ENCODE measurements at places on chromosomes 7 and 10.

GRCh38 chr10:50362547-50363125 lies 111.3 kb upstream of the ASAH2 start:
- no peak for DNase-seq

DNA sequence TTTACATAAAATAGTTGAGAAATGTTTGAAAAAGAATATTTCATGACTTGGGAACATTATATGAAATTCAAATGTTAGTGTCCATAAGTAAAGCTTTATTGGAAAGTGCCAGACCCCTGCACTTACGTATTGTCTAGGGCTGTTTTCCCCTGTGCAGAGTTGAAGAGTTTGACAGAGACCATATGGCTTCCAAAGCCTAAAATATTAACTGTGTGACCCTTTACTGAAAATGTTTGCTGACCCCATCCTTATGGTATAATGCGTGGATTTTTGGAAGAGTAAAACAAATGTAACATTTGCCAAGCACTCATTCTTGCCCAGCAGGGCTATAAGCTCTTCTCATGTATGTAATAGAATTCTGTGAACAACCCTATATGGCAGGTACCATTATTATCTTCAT lies 40.1 kb upstream of the RAB18 start:
- no peak for DNase-seq

DNA sequence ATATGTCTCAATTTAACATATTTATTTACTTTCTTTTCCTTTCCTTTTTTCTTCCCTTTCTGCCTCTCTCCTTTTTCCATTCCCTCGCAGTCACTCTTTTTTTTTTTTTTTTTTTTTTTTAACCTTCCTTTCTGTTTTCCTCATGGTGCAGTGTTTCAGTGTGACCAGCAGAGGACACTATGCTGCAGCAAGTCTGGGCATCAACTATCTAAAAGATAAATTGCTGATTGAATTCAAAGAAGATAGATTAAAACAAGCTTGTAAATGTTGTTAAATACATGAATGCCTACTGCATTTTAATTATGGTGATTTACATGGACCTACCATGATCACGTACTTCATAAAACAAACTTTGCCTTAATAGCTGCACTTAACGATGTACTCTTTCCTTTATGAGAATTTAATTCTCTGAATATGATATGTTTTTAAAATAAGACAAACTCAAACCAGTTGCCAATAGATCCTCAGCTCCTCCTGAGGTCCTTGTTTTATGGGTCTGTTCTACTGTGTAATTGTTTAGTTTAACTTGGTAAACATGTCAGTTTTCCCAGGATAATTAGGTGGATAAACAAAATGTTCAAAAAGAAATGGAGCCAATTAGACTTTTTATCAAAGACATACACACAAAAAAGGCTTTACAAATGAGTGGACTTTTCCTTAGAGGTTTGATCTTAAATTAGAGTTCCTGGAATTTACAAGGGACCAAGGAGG lies 101.0 kb upstream of the AGR3 start:
- DNase-seq, result no peak

- no peak for DNase-seq
Observed at GRCh38 chr10:131825960-131826650, 74.7 kb upstream of the PPP2R2D start.

DNA sequence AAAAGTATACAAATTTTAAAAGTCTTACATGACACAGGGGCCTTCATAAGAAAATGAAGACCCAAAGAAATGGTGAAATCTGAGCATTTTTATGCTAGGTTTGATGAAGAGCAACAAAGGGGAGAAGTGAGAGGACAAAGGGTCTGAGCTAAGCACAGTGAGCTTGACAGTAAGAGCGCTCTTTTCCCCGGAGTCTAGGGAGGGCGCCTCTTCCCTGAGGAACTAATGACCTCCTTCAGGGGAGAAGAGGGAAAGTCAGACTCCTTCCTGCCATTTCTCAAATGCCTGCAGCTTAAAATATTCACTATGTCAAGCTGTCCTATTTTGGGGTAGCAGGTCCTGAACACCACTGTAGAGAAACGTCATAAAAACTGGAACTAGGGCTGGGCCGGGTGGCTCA lies 18.1 kb upstream of the PAXIP1 start:
- DNase-seq, result no peak

DNA sequence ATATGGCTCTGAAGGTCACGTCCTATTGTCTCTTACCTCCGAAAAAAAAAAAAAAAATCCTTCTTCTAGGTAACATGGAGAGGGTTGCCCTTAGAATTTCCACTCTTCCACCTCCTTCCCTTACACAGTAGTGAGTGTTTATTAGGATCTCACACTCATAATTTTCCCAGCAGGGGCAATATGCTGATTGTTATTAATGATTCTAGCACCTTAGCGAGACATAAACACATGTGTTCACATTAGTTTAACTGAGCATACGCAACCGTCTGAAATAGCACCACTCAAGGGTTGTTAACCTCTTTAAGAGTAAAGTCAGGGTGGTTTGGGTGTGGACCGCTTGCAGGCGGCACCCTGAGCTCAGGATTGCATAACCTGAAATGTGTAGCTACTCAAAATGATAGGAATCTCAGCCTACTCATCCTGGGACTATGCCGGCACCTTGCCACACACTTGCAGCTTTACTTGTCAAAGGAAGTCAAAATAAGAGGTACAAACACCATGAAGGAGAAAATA lies 52.2 kb downstream of the CPEB3 start:
- DNase-seq, result no peak

DNA sequence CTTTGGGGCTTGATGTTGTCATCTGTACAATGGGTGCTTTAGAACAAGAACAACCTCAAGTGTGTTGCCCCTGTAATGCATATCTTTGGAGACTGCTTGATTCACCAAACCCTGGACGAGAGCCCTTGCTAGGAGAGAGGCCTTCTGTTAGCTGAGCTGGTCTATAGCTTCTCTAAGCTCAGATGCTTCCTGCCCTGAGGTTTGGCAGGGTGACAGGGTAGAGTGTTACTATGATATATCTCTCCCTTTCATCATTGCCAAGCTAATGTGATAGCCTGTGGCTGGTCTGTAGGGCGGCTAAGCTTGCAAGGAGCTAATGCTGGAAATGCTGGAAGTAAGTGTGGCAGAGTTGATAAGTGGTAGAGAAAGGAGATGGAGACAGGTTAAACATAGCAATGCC lies 364.1 kb downstream of the RPS24 start:
- no peak for DNase-seq

GRCh38 chr10:35447693-35448407 lies 111.5 kb downstream of the CCNY start:
- no peak for DNase-seq

- DNase-seq, result no peak
Observed at GRCh38 chr7:68511281-68511680, 1087.0 kb upstream of the AUTS2 start.

DNA sequence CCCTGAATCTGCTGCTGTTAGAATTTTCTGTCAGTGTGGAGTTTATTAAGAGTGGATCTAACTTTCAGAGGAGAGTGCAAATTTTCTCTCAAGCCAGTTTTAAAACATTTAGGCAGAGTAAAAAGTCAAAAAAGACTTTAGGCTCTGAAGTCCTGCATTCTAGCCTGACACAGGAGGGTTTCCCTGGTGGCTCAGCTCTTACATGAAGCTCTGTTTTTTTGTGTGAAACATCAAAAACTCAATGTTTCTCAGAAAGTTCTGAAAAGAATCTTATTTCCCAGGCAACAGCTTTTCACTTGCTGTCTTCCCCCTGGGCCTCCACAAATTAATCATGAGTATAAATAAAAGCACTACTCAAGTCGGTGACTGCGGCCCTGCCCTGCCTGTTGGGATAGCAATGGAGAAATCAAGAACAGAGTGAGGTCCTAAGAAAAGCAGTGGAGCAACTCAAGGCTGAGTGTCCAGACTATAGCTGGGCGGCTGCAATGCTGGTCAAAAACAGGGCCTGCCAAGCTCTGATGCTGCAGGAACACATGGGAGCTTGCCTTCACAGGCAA lies 22.3 kb upstream of the WDR11 start:
- no peak for DNase-seq

GRCh38 chr10:8150401-8150905 lies 96.0 kb downstream of the GATA3 start:
- no peak for DNase-seq

DNA sequence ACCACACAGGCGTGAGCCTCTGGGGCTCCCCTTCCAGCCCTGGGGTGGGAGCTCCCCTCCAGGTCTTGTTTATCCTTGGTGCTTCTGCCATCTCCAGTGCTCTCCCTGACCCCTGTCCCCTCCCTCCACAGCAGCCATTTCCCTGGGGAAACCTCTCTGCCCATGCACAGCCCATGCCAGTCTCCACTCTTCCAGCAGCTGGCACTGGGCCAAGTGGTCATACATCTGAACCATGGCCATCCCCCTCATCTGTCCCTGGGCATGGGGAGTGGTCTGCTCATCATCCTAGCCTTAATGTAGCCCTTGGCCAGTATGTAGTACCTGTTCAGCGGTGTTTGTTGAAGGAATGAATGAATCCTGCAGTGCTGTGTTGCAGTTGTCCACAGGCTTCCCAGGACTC lies 172.4 kb upstream of the ZNF32 start:
- DNase-seq, result no peak

DNA sequence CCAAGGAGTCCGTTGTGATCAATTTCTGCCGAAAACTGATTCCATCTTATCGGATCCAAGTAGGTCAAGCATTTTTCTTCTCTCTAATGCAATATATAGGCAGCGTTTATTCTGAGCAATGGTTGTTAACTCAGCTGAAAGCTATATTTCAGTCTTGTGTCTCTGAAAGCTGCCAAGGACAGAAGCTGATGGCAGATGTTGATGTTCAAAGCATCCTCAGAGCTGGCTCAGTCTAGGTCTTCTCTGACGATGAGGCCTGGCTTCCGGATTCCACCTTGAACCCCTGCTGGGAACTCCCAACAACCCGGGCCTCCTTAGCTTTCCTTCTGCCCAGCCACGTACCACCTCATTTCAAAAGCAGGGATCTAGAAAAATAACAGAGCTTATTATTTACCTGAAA lies 863.6 kb downstream of the NRG3 start:
- DNase-seq, result no peak

- no peak for DNase-seq
Observed at GRCh38 chr10:127142856-127143255, 53.5 kb downstream of the INSYN2A start.

DNA sequence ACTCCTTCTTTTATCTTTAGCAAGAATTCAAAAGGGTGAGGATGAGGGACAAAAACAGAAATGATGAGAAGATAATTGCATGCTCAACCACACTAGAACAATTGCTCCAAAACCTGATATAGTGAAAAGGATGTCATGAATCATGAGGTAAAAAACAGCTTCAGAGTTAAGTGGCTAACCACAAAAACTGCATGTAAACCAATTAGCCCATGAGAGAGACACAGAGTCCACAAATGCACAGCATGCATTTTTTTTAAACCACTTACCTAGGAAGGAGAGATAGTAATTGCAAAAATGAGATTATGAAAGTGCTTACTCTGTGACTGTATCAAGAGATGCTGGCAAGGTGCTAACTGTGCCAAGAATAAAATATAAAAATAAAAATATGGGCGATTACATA lies 132.9 kb downstream of the MBL2 start:
- DNase-seq, result no peak

- DNase-seq, result no peak
Observed at GRCh38 chr7:45506059-45506458, 68.1 kb upstream of the ADCY1 start.

DNA sequence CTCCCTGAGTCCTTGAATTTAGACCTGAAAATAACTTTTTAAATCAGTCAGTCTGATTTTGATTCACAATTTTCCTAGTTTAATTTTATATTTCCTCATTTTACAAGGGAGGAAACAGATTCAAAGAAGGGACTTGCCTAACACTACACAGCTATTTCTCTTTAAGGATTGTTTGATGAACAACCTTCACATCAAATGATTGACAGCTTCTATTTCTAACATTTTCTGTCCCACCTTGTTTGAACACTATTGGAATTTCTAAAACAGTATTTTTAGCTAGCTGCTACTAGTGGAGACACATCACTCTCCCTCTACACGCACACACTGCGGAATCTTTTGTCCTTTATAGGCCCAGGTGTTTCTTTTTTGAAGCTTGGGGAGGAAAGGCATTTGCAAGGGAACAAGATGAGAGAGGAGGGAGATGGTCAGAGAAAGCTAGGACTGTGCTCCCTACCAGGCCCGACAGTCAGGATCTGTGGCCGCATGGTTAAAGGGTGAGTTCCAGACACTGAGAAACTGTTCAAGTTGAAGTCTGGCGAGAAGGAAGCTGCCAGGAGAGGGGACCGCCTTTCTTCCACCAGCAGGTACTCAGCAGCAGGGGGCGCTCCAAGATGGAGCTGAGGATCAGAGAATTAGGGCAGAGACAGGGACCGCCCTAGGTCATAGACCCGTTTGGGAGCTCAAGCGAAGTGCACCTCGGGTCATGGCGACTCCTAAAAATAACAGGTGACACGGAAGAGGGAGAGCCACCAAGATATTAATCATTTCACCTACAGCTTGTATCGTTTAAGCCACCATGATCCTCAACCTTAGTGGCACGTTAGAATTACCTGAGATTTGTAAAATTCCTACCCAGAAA lies 49.7 kb downstream of the DNAJC12 start:
- peak; percentile 75 for DNase-seq

GRCh38 chr10:70324339-70324861 lies 40.6 kb upstream of the NPFFR1 start:
- peak; percentile 60 for DNase-seq

GRCh38 chr7:158355456-158356065 lies 232.1 kb downstream of the PTPRN2 start:
- DNase-seq, result no peak

DNA sequence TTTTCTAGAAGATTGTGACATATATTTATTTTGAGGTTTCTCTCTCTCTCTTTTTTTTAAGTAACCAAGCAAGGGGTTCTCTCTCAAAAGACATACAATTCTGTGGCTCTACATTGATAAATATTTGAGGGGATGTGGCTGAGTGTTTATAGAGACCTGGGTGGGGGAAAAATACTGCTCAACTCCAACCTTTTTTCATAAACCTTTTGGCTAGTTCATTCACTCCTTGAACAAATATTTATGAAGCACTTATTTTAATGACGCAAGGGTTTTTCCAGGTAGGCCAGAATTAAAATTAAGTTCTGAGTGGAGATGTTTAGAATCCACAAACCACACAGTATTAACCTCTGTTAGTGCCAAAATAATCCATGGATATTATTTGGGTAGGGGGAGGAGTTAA lies 100.2 kb downstream of the PTPRE start:
- no peak for DNase-seq

- DNase-seq, result no peak
Observed at GRCh38 chr10:86286236-86287109, 80.1 kb downstream of the GRID1 start.

- DNase-seq, result no peak
Observed at GRCh38 chr7:121113288-121113687, 124.8 kb downstream of the CPED1 start.

DNA sequence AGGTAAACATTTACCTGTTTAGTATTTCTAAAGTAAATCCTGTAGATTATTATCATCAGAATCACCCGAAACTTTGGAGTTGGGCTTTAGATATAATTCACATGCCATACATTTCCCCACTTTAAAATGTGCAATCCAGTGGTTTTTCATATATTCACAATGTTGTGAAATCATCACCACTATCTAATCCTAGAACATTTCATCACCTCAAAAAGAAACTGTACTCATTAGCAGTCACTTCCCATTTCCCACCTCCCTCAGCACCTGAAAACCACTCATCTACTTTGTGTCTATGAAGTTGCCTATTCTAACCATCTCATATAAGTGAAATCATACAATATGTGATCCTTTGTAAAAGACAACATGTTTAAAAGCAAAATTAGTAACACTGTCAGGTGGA lies 182.6 kb downstream of the FZD1 start:
- DNase-seq, result no peak

Measured in sciatic nerve (tissue), 2 donors.